ENCODE measurements at places on chromosomes 6 and 20.

DNA sequence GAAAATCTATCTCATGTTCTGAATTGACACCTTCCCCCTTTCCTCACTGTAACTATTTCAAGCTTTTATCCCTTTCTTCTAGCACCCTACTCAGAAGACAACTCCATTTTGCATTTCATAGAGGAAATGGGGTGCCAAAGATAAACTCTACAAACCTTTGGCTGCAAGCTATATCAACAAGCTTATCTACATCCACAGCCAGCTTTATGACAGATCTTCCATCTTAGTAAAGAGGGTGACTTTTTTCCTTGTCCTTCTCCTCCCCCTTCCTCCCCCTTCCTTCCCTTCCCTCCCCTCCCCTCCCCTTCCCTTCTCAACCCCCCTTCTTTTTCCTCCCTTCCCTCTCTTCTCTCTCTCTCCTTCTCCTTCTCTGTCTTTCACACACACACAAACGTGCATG is 58.0 kb upstream of the OLIG3 start:
- DNase-seq: no peak

- DNase-seq: no peak
Measured at GRCh38 chr20:35215066-35215956, 11.2 kb upstream of the MMP24 start.

DNA sequence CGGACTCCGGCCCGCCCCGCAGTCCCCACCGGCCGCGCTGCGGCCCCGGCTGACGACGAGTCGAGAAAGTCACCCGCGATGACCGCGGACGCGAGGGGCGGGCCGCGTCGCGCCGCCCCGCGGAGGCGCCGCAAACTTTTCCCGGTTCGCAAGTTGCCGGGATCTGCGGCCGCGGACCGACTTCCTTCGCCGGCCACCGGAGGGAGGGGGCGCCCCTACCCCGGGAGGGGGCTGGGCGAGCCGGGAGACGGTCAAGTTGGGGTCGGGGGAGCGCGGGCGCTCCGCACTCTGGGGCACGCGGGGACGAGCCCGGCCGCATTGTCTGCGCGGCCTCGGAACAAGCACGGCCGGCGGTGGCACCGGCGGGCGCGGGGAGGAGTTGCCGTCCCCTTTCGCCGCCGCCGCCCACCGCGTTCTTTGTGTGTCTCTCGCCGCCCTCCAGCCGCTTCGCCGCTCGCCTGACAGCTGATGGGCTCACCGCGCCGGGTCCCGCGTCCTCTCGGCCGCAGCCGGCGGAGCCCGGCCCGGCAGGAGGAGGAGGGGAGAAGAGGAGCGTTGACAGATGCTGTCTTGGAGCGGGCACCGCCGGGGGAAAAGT is 131.6 kb downstream of the OGFRL1 start:
- DNase-seq: peak; percentile 56

- no peak for DNase-seq
Measured at GRCh38 chr6:24838994-24839393, 40.3 kb upstream of the ARMH2 start.

- DNase-seq: no peak
Measured at GRCh38 chr6:135434991-135435390, 62.5 kb downstream of the AHI1 start.

DNA sequence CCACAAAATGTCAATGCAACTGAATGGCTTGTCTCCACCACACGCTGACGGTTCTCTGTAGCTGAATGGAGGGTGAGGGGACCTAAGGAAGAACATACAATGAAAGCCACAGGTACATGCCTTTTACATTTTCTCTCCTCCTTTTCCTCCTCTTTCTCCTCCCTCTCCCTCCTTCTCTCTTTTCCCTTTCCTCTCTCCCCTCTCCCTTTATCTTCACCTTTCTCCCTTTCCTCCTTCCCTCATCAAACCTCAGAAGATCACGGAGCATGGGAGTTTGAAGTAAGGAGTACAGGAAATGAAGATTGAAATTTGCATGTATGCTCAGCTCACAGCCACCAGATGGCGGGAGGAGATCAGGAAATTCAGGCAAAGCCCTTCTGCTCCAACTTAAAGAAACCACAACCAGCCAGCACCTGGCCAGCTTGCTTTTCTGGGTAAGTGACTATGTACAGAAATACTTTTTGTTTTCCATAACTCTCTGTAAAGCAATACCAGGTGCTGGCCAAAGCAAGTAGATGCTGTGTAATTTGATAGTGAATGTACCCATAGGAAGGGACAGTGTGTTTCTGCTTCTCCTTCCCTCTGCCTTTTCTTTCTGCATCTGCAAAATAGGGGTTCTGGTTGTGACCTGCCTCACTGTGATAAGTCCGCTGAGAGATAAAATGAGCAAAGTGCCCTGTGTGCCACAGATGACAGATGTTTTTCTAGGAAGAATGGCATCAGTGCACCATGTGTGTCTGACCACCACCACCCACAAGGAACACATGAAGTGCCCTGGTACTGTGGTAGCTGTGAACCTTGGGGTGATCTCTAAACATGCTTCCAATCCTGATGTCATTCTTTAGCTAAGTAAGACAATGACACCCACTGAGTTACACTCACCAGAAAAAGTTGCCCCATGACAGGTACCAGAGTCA is 18.6 kb upstream of the FOXO3 start:
- DNase-seq: peak; percentile 69

- no peak for DNase-seq
Measured at GRCh38 chr6:15509335-15509933, 153.4 kb downstream of the DTNBP1 start.

DNA sequence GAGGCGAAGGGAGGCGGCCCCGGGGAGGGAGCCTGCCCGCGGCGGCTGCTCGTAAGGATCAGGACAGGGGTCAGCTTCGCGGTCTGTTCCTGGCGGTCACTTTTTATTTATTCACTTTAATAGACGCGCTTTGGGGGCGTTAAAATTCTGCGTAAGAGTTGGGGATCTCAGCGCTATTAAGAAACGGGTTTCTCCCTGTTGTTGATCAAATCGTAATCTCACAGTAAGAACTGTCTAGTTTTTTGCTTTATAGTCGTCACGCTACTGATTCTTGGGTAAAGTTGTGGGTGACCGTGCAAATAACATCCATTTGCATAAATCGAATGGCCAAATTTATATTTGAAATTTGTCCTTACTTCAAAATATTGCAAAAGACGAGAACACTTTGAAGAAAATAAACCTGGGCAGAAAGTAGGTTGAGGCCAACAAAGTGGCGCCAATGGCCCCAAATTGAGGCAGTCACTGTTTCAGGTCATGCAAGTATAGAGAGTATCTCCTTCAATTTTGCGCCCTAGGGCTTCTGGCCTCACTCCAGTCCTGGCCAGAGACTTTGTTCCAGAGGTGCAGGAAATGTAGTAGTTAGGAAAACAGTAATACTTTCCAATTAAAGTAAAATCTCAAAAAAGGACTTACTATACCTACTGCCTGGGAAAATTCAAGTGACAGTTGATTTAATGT is 963 bp upstream of the RMND1 start:
- DNase-seq: no peak

DNA sequence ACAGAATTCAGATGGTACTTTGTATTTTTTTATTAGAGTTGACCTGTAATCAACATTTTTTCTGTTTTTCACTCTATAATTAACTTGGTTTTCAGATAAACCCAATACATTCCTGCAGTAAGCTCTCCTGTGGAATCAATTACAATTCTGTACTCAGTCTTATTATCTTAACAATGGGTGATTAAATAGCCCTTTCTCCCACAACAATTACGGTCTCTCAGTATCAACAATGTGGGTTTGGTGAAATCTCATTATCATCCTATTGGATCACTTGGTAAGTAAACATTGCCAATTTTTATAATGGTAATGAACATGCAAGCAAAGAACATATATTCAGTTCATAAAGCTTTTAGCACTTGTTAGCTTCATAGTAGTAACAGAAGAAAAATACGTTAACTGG is 438.9 kb upstream of the EPHA7 start:
- no peak for DNase-seq

DNA sequence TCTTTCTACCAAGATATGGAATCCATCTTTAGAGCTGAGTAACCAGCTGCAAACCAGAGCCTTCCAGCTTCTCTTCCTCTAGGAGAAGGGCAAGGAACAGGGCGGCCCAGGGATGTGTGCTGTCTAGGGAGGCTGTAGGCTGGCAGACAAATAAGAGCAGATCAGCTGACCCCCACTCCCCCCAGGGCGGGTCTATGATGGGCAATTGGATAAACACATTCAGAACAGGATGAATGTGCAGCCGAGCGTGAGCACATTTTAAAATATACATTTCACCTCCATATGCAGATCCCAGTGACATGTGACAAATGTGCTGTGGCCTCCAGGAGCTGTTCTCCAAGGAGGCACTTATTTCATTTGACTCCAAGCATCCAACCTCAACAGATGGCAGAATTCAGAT is 580.1 kb downstream of the PTPRT start:
- DNase-seq: no peak

DNA sequence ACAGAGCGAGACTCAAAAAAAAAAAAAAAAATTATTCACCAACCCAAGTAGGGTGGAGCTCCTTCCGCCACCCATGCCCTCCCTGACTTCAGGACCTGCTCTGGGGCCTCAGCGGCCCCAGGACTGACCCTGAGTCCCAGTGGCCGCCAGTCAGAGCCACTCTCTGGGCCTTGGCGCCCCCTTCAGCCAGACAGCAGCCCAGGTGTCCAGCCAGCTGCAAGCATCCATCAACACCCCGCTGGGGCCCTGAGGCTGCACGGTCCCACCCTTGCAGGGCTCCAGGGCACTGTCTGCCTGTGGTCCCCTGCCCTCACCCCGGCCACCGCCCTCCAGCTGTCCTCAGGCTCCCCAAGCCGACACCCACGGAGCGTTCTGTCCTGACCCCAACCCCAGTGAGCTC is 11.4 kb upstream of the KCNQ2 start:
- DNase-seq: no peak

GRCh38 chr20:38501858-38502436 is 29.3 kb downstream of the RALGAPB start:
- DNase-seq: no peak

DNA sequence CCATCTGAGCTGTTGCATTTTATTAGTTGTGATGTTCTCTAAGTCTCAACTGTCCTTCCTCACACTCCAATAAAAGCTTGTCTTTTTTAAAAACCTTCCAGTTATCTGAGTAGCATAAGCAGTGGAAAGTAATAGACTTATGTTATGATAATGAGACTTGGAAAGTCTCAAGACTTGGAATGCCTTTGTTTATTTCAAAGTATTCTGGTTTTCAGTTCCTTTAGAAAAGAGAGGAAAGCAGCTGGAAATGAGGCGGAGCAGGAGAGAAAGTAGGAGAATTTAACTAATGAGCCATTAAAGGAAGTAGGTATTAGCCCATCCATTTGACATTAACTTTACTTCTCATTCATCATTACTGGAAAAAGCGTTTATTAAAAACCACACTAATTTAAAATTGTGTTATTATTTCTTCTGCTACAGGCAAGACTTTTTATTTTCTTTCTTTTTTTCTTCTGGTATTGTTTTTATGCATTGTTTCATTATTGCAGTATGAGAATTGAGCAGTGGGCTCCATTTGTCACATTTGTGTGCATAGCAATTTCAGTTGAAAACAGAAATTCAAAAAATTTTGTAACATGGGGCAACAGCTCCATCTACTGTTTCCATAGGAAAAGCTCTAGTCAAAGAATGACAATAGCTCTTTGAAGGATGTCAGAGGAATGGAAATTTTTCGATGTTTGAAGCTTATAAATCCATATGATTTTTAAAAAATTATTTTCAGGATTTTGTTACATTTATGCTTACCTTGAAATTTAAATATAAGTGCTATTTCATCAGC is 194.8 kb downstream of the COL9A1 start:
- DNase-seq: peak; percentile 29

DNA sequence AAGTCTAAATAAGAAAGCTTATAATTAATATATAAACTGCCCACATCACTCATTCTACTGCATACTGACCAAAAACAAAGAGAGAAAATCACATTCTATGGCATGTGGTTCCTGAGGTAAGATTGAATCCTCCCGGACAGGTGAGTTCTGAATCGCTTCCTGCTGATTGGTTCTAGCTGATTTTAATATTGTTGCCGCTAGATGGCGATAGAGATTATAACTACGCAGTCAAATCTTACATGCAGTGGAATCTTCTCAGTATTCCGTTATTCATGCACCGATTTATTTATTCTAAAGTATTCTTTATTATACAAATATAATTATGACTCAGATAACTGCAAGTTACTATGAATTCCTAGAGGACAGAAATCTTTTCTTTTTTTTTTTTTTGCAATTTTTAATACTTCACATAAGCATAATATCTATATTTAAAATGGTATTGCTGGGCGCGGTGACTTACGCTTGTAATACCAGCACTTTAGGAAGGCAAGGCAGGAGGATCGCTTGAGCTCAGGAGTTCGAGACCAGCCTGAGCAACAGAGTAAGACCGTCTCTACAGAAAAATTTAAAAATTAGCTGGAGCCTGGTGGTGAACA is 24.2 kb upstream of the TMX4 start:
- peak; percentile 43 for DNase-seq

GRCh38 chr6:102679865-102680264 is 1286.4 kb downstream of the GRIK2 start:
- DNase-seq: no peak

GRCh38 chr20:56554869-56555268 is 21.8 kb downstream of the FAM209B start:
- DNase-seq: no peak

- no peak for DNase-seq
Measured at GRCh38 chr6:65964261-65964660, 257.2 kb upstream of the EYS start.

- DNase-seq: no peak
Measured at GRCh38 chr20:48080583-48080982, 295.3 kb upstream of the SULF2 start.

DNA sequence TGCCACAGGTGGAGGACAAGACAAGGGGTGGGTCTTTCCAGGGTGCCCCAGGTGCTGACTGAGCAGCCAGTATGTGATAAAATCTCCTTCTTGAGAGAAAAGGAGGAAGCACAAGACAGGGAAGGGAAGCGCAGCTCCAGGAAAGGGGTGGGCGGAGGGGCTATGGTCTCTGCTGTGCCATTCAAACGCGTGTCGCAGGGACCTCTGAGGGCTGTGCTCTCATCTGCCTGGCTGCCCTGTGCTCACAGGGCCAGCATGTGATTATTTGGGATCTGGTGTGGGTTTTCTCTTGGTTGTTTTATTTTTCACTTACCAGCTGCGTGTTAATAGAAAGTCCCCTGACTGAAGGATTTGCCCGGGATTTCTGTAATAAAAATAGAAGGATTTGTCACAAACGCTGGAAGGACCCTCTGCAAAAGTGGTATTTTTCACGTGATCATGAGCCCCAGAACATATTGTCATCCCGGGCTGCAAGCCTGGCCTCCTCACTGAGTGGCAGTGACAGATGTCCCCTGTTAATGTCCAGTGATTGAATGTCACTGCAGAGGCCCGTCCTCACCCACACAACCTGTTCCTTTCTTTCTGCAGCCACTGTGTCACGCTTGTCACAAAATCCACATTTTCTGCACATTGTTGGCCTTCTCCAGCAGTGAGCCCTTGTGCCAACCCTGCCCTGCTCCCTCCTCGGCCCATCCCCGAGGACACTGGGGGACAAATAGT is 35.0 kb upstream of the VSX1 start:
- DNase-seq: no peak

- no peak for DNase-seq
Measured at GRCh38 chr20:33945391-33946081, 48.2 kb upstream of the RALY start.

GRCh38 chr6:16163066-16163465 is 34.2 kb downstream of the MYLIP start:
- DNase-seq: no peak
